RCC 7860 (cell line): ENCODE measurements at places on chromosomes 7 and 10.

- no peak for DNase-seq
Observed at GRCh38 chr7:50555594-50556140, 9.5 kb downstream of the DDC start.

DNA sequence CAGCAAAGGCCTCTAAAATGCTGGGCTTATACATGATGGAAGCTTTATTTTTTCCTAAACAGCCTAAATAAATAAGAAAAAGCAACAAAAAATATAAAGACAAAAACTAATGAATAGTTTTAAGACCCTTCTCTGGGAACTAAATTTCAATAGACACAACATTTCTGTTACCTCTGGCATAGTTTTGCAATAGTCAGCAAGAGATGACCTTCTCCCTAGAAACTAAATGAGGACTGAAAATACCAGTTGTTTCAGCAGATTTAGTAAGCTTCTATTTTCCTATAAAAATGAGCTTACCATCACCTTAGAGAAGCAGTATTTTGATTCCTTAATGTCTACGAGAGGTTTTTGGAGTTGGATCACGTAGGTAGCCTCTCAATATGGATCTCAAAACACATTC lies 471.4 kb upstream of the NRP1 start:
- no peak for DNase-seq

DNA sequence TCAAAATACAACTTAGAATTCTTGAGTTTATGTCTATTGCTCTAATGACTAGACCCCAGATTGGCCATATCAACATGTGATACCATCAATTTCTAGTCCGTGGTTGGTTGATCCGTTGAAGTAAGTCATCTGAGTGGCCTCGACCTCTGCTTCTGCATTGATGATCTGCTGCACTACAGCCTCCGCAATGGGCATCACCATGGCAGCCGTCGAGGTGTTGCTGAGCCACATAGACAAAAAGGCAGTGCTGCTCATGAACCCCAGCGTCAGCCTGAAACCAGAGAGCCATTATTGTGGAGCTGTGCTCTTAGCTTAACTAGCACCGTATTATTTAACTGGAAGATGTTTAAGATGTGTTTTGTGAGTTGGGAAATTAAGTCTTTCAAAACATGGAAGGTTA lies 30.7 kb downstream of the SLC13A1 start:
- DNase-seq: no peak

DNA sequence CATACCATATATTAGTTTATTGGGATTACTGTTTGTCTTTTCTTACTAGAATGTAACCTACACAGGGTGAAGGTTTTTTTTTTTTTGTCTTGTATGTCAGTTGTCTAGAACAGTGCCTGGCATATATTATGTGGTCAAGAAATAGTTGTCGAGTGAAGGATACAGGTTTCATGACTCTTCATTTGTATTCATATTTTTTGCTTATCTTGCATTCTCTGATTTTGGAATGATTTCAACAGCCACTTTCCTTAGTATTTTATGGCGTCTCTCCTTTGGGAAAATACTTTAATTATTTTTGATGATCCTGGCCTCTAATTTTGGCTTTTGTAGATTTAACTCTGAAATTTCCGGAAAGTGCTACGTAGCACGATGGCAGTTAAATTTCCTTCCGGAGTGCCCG lies 12.4 kb downstream of the RBM33 start:
- DNase-seq: no peak

DNA sequence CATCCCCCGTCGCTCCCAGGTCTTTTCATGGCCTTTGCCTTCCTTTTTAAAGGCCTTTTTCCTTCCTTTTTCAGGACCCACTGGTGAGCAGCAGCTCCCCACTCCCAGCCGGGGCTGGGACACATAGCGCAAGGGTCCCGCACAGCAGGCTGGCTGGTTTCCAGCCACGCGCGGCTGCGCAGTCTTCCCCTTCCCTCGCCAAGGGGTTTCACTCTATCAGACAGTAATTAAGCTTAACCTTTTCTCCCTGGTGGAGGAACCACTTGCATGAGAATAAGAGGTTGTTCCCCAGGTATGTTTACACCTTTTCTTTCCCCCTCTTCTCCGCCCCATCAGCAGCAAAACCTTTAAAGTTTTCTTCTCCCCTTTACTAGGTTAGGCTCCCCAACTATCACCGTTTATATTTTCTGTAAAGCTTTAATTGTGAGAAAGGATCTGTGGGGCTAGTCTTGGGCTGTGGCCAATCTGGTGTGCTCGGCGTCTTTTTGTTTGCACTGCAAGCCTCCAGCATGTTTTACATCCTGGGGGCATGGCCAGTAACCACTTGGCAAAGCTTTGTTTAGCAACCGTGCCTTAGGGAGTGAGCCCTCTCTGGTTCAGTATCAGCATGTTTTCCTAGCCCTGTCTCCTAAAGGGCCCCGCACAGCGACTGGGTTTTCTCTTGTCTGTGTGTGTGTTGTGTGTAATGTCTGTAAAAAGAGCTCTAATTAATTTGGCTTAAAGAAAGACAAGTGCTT lies 219.6 kb downstream of the PHF14 start:
- no peak for DNase-seq

GRCh38 chr7:49295146-49295545 lies 370.8 kb downstream of the CDC14C start:
- peak; percentile 12 for DNase-seq

- DNase-seq: no peak
Observed at GRCh38 chr7:36929791-36930190, 205.5 kb upstream of the AOAH start.

DNA sequence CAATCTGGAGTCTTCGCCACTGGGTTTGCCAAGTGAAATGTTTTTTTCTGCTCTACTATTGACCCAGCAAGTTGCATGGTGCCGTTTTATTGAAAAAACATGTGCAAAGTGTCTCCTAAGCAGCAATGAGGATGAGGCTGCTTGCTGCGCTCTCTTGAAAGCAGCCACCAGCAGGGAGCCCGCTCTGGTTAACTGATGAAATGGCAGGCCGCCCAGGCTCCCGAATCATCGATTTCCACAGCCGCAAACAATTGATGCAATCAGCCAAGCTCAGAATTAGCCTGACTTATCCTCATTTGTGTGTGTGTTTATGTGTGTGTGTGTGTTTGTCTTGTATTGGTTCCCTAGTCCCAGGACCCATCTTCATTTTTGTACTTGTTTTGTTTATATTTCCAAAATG lies 22.2 kb upstream of the LYZL1 start:
- no peak for DNase-seq

DNA sequence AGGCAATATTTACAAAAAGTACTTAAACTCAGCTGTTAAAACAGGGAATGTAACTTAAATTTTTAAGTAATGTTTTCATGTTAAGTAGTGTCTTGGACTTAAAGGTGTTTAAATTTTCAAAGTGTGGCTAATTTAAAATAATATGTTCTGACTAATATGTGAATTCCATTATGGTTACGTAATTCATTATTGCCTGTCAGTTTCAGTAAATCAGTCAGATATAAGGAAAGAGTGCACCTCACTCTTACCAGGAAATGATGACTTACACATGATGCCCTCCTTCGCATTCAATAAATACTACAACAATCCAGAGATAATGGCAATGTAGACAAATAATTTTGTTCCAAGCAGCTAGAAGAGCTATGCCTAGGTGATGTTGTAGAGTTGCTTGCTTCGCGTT lies 69.0 kb upstream of the WNT16 start:
- no peak for DNase-seq

DNA sequence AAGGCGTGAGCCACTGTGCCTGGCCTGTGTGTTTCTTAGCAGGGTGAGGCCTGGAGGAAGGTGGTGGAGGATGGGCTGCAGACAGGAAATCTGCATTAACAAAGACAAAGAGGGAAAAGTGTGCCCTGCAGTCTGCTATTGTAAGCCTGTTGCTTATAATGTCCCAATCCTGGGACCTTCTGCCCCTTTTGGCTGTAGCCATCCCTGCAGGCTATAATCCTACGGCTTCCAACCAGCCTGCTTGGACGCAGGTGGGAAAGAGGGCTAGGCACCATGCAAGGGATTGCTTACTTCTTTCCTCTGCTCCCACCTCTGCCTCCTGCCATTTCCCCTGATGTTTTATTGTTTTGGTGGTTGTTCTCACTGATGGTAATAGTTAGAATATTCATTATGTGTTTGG lies 434.3 kb downstream of the PLXNA4 start:
- no peak for DNase-seq

GRCh38 chr10:32054094-32054493 lies 2.1 kb downstream of the KIF5B start:
- no peak for DNase-seq

GRCh38 chr10:128714644-128715415 lies 588.6 kb upstream of the MKI67 start:
- DNase-seq: no peak

DNA sequence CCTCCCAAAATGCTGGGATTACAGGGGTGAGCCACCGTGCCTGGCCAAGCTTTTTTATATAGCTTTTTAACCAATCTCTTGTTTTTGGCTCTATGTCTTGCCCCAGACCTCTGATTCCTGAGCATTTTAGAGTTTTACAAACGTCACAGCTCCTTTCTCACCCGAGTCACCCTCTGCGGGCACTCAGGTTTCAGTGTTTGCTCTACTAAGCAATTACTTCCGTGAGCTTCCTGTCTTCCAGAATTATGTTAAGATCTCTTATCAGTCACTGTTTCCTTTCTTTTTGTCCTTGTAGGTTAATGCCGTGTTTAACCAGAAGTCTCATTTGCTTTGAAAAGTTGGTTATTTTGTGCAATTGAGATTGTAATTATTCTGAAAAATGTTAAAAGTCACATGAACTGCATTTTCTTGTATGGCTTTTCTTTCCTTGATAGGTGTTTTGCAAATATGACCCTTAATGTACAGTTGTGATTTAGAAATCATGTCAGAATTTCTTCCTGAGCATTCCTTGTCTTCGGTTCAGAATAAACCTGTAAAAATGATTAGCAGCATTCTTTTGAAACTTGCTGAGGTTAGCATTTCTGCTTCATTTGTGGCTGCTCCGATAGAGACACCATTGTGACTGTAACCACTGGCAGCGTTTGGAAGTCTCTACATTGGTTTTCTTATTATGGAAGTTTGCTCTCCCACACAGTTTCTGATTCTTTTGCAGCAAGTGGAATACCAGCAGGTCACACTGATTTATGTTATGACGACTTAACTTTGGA lies 4.5 kb upstream of the HKDC1 start:
- no peak for DNase-seq

GRCh38 chr7:134729895-134730294 lies 49.5 kb upstream of the CALD1 start:
- no peak for DNase-seq

DNA sequence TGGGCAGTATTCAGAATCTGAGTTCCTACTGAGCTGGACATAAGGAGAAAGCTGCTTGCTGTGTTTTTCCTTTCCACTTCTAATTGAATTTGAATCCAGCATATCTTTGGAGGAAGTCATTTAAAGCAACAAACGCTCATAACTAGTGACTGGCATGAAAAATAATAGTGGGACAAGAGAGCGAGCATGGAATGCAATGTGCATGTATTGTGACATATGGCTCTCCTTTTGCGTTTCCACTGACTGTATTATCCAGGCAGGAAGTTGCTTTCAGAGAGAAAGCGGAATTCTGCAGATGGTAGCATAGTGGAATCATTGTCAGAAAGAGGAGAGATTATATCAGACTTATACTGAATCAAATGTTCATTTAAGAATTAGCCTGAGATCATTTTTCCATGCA lies 368.6 kb downstream of the REEP3 start:
- no peak for DNase-seq

GRCh38 chr10:73509695-73510094 lies 13.9 kb upstream of the PPP3CB start:
- no peak for DNase-seq

- peak; percentile 45 for DNase-seq
Observed at GRCh38 chr7:123797673-123798531, 47.1 kb upstream of the HYAL4 start.

DNA sequence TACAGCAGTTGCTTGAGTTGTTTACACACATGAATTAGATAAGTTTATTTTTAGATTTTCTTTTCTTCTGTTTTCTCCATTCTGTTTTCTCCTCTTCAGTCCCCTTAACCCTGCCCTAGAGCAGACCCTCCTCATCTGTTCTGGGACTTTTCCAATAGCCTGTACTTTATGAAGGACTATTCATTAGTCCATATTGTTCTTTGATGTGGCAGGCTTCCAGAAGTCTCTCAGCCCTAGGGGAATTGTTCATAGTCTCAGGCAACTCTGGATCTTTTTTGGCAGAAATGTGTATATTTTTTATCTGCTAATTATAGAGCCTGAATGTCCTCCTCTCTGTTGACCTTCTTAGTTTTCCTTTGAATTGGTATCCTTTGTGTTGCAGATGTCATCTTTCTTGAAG lies 25.4 kb downstream of the KAT6B start:
- no peak for DNase-seq

- DNase-seq: no peak
Observed at GRCh38 chr7:31027161-31027965, 24.7 kb upstream of the ADCYAP1R1 start.

- peak; percentile 33 for DNase-seq
Observed at GRCh38 chr10:14953424-14954000, 384 bp downstream of the DCLRE1C start.

GRCh38 chr7:135262623-135263320 lies 29.1 kb downstream of the STRA8 start:
- peak; percentile 87 for DNase-seq

GRCh38 chr7:81410471-81411117 lies 359.3 kb downstream of the HGF start:
- no peak for DNase-seq

GRCh38 chr7:30019387-30019786 lies 7.1 kb downstream of the FKBP14 start:
- no peak for DNase-seq

DNA sequence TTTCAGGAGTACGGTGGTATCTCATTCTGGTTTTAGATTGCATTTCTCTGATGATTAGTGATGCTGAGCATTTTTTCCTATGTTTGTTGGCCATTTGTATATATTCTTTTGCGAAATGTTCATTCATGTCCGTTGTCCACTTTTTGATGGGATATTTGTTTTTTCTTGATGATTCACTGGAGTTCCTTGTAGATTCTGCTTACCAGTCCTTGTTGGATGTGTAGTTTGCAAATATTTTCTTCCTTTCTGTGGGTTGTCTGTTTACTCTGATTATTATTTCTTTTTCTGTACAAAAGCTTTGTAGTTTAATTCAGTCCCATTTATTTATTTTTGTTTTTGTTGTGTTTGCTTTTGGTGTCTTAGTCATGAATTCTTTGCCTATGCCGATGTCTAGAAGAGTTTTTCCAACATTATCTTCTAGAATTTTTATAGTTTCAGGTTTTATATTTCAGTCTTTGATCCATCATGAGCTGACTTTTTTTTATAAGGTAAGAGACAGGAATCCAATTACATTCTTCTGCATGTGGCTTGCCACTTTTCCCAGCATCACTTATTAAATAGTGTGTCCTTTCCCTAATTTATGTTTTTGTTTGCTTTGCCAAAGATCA lies 320.5 kb downstream of the MAGI2 start:
- DNase-seq: no peak

DNA sequence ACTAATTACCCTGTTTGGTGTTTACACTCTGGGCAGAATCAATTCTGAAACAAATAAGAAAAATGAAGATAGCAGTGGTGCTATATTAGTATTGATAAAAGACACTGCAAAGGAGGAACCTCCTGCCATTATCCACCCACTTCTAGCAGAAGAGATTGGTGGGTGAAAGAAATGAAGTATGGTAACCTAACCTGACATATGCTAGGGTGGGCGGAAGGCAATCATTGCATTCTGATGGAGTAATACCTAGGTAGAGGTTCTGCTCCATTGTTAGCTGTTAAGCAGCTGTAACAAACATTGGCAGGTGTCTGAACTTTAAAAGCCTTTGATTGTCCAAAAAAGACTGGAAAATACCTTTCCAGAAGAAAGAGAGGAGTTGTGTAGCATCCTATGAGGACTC lies 95.9 kb downstream of the OTUD1 start:
- DNase-seq: no peak

- no peak for DNase-seq
Observed at GRCh38 chr7:7375538-7375937, 160.1 kb downstream of the COL28A1 start.
